ENCODE measurements at places on chromosomes 1 and 21.

DNA sequence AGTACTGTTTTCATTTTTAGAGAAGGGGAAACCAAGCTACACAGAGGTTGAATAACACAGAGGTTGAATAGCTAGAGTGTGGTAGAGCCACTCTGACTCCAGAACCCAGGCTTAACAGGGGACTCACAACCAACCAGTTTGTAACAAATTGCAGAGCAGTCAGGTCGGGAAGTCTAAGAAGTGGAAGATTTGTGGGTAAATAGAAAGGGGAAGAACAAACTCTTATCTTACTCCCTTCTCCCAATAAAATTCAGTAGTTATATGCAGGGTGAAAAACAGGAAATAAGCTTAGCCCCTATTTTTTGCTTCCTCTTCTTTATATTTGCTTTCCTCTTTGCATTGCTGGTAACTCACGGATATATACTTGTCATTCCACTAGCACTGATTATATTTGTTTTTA is 23.2 kb downstream of the CDC42 start:
- ATAC-seq: no peak

DNA sequence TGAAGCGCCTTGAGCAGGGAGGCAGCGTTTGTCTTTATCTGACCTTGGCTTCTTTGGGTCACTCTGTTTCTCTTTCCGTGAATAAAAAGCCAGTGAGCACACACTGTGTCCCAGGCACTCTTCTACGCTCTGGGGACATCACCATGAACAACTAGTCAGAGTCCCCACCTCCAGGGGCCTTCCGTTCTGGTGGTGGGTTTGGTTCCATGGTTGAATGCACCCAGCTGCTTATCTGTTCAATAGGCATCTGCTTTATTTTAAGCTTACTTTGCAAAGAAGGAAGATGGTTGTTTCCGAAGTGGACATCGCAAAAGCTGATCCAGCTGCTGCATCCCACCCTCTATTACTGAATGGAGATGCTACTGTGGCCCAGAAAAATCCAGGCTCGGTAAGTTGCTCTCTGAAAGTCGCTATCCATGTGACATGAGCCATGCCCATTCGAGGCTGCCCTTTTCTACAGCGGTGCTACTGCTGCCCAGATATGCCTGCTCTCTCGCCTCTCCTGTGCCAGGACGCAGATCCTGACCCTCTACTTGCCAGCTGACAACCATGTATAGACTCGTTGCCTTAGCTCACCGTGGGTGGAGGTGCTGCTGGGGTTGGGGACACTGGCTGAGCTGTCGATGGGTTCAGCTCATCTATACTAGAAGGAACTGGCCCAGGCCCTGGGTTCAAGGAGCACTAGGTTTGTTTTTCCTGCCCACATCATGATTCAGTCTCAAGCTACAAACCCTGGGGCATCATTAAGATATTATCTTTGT is 5.9 kb downstream of the MX1 start:
- ATAC-seq: no peak

DNA sequence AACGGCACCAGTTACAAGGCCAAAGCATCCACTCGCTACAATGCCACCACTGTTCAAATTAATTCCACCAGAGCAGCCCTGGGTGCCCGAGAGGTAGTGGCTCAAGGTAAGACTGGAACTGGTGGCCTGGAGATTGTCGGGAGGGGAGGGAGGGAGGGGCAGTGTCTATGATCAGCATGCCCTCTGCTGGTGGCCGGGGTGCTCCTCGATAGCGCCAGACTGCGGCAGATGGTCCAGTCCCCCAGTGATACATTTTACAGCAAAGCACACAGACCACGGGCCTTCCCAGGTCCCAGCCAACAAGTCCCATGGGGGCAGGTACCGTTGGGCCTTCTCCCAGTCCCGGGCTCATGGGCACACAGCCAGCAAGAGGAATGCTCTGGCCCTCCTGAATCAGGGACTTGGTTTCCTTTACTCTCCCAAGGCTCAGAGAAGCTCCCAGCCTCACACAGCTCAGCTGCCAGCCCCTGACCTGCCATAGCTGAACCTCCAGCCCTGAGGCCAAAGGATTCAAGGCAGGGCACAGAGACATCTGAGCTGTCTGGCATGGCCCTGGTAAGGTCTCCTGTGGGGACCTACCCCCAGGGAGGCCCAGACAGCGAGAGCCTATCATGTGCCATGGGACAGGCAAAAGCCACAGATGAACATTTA is 15.3 kb downstream of the ACOT7 start:
- ATAC-seq: no peak

DNA sequence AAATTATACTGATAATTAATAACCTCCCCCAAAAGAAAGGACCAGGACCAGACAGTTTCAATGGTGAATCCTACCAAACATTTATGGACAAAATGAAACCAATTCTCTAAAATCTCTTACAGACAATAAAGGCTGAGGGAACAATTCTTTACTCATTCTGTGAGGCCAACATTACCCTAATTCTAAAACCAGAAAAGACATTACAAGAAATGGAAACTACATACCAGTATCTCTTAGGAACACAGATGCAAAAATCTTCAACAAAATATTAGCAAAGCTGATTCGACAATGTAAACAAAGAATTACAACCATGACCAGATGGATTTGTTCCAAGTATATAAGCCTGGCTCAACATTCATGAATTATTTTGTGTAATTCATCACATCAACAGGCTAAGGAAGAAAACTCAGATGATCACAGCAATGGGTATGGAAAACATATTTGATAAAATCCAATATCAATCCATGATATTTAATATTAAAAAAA is 8.6 kb downstream of the TMED5 start:
- no peak for ATAC-seq

DNA sequence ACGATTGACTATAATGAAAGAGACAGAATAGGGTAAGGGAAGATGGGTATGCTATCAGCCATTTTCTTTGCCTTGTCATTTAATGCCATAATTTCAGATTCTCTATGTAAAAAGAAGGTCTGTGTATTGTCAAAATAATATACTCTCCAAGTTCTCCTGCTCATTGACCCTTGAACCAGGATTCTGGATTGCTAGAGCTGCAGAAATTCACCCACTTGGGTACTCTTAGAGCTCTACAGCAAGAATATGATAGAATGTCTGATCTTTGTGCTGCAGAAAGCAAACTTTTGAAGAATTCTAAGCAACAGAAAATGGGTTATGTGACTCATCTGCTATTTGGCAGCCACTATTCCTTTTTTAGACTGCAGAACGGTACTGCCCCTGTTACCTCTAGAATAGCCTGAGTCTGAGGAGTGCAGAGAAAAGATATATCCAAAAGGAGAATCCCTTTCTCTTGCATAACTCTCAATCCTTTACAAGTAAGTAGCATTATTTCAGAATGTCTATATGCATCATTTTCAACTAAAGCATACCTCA is 78.2 kb upstream of the TENT5C start:
- no peak for ATAC-seq

- ATAC-seq: no peak
These were observed 5.7 kb upstream of the TMEM167B start for GRCh38 chr1:109084563-109085517.

- no peak for ATAC-seq
These were observed 37.1 kb upstream of the CAP1 start for GRCh38 chr1:40003156-40004093.

GRCh38 chr1:118158924-118159323 is 26.1 kb downstream of the SPAG17 start:
- no peak for ATAC-seq

DNA sequence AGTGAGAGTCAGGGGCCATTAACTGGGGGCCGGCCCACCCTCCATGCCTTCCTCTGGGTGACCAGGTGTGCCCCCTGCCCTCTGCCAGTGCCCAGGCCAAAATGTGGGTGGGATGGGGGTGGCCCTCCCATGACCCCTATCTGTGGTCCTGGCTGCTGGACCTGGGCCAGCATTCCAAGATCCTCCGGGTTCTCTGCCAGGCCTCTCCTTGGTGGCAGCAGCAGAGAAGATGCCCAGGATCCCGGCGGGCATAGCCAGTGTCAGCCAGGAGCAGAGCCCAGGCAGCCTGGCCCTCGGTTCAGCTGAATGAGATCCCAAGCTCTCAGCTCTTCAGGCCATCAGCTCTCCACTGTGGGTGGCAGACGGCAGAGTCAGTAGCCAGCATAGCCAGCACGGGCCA is 31.3 kb upstream of the ACTRT2 start:
- no peak for ATAC-seq

DNA sequence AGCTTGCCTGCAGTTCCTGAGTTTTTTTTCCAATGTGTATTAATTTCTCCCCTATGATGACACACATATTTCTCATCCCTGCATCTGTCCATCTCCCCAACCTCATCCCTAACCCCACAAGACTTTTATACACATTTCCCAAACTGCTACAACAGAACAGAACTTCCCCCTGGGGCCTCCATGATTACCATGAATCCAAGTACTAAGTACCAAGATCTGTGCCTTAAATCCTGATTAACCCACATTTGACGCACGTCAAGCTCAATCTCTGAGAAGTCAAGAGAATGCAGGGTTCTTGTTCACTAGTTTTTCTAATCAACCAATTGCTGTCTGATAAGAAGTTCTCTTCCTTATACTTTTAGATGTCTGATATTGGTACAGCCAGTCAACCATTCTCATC is 9.7 kb downstream of the HMGN1 start:
- no peak for ATAC-seq

- no peak for ATAC-seq
These were observed 477.6 kb downstream of the PTPRC start for GRCh38 chr1:199116488-199116887.

DNA sequence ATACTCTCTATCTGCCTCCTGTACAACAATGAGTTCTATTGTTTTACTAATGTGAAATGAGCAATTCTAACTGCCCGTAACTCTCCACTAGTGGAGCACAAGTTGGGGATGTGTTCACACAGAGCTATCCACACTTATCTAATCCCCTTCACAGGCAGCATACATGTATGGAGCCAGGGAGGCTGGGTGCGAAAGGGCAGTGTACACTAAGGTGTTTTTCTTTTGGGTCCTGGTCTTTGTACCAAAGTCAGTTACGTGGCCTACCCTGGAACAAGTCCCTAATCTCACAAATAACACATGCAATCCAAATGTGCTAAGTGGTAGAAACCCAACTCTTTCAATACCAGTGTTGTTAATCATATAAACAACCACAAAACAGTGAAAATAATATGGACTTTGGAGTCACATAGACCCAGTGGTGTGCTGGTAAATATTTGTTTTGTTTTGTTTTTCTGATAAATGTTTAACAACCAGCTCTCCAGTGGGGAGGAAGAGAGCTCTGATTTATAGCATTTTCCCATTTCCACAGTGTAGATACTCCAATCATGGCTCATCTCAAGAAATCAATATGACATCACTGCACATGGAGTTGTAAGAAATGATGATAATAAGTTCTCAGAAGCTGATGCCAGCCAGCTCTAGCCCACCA is 319.9 kb upstream of the DUSP10 start:
- no peak for ATAC-seq

- ATAC-seq: no peak
These were observed 229.1 kb downstream of the KCNJ6 start for GRCh38 chr21:37686991-37687810.

- no peak for ATAC-seq
These were observed 85.7 kb upstream of the NGF start for GRCh38 chr1:115423776-115424175.

DNA sequence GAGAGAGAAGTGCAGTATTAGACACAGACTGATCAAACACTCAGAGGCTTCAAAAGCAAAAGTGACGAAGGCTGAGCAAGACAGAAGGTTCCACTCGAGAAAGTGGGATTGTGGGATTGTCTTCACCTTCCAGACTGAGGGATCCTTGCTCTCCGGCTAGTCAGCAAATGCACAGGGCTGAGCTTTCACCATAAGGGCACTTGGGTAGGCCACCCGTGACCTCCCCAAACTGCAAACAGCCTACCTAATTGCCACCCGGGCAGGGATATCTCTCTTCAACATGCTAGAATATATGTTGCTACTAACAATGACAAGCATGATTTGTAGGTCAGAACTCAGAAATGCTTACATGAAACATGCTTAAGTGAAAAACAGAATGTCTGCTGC is 35.3 kb upstream of the RIPK4 start:
- ATAC-seq: no peak

Measured in activated CD4-positive, CD25-positive, alpha-beta regulatory T cell treated with anti-CD3 and anti-CD28 coated beads, Interleukin-2, amount 50 U/mL, for 24 hours (primary cell).